SW 1271 (cell line): ENCODE measurements at places on chromosomes 7 and 10.

DNA sequence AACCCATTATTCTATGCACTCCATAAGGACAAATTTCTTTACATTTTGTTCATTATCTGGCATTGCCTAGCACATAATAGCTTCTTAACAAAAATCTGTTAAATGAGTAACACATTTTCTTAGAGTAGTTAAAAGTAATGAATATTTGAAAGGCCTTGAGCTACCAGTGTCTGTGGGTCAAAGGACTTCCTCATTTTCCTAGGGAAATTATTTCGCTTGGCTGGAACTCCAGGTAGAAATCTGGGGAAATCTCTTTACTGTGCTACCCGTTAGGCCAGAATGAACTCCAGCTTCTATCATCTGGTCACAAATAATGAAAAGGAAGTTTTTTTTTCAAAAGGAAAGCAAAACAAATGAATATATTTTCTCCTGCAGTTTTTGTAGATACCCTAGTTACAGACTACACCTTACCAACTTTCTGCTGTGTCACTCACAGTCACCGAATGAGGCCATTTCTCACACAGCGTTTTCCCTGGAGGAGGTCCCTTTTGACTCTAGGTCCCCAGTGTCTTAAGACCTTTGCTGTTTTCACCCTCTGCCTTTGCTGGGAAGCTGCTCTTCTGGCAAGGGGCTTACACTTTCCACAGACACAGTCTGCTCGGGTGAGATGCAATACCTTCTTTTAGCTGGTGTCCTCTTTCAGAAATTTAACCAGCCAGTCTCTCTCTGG lies 1.6 kb downstream of the SAMD9L start:
- no peak for DNase-seq

- DNase-seq = no peak
These were observed 12.6 kb downstream of the MYPN start for GRCh38 chr10:68121852-68122251.

- no peak for DNase-seq
These were observed 5.6 kb downstream of the BTBD16 start for GRCh38 chr10:122276611-122277208.

DNA sequence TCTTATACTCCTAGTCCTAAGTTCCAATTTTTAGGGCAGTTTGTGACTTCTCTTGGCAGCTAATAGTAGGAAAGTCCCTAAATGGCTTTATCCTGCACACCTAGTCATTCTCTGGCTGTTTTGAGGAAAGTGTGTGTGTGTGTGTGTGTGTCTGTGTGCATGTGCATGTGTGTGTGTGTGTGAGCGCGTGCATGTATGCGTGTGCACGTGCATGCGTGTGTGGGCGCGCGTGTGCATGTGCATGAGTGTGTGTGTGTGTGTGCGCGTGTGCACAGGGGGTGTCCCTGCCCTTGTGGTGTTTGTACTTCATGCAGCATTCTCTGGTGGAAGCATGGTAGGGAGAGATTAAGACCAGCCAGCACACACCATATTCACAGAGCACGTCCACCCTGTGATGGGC lies 18.2 kb downstream of the MACROH2A2 start:
- DNase-seq = no peak

DNA sequence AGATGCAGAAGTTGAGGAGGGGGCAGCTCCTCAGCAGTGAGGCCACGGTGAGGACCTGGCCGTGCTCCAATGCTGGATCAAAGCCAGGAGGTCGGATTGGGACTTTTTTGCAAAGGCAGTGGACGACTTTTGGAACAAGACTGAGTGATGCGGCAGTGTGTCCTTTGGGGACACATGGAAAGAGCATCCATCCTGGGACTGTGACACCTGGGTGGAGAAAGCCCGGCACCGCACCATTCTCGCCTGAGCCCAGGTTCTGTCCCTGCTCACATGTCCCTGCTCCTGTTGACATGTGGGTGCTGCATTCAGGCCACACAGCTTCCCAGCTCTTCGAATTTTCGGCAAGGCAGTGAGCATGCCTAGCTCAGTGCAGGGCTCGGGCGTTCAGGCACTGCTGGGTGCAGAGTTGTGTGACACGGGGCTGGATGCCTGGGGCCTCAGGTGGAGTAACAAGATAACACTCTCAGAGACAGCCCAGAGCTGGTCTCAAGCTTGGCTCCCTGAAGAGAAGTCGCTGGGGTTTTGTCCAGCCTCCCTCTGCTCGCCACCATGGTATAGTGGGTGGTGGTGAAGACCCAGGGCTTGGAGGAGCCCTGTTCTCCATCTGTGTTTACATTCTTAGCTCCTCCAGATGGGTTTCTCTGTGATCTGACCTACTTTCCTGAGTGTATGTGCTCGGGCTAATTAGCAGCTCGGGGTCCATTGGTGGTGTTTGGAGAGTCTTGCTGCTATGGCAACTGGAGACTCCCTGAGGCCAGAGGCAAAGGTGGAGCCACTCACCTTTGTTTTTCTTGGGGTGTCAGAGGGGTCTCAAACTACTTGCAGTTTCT lies 111.7 kb upstream of the BTBD16 start:
- DNase-seq = no peak

- DNase-seq = no peak
These were observed 7.9 kb downstream of the ANTXRL start for GRCh38 chr10:46294641-46295220.

GRCh38 chr7:129262324-129262723 lies 37.5 kb downstream of the AHCYL2 start:
- no peak for DNase-seq

- no peak for DNase-seq
These were observed 66.9 kb downstream of the BBS9 start for GRCh38 chr7:33196221-33196620.

DNA sequence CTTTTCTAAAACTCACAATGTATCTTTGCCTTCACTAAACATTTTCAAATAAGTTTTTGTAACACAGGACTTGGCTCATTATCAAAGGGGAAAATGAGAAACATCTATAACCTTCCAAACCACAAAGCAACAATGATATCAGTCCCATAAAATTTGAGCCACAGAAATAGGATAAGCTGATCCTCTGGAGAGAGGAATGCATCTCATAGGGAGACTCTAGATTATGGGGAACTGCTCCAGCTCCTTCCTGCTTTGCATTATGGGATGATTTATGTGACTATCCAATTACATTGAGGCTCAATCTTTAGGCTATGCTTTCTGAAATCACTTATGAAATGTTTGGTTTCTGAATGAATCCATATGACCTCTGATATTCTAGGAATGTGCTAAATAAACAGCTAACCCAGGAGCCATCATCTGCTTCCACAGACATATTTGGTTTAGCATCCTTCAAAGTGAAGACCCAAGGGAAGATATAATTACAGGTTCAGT lies 70.4 kb downstream of the CUBN start:
- no peak for DNase-seq

DNA sequence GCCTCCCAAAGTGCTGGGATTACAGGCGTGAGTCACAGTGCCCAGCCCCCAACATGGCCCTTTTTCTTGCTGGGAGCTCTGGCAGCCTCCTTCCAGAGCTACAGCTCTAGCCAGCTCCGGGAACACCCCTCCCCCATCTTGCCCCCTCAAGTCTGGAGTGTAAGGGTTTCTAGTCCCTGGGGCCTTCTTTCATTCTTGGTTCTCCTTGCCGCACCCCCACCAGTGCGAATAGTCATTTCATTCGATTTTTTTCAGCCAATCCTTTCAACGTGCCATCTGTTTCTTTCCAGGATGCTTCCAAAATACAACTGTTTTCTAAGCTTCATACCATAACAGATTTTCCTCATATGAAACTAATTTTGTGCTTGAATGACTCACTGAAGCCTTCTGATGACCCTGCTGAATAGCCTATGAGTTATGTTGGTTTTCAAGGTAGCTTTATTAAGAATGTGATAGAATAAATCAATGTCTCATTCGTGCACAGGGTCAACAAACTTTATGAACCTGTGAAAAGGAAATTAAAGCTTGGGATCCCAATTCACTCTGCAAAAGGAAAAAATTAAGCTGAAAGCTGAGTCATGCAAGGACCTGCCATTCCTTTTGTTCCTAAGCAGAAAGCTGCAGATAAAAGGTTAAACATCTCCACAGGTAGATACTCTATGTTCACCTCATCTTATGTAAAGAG lies 38.6 kb downstream of the CDC14C start:
- no peak for DNase-seq

GRCh38 chr10:78458983-78459638 lies 425.4 kb downstream of the RPS24 start:
- DNase-seq = no peak
